ENCODE measurements at places on chromosomes 11 and 22.

- DNase-seq = no peak
Observed at GRCh38 chr22:38490915-38491314, 15.2 kb downstream of the DDX17 start.

GRCh38 chr11:33064033-33064825 is 24.9 kb downstream of the TCP11L1 start:
- DNase-seq = no peak

DNA sequence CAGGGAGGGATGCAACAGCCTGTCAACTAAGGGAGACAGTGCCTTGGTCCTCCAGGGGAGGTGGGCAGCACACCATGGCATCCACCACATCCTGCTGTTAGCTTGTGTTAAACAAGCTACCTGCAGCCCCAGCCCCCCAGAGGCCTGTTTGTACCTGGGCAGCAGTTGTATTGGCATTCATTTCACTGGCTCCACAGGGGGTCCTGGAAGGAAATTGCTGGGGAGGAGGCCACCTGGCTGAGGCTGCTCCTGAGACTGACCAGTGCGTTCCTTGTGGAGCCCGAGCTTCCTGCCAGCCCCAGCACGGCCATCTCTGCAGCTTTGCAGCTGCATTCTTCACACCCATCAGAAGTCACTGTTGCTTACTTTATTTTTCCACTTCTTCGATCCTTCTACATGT is 479.9 kb downstream of the INSC start:
- DNase-seq = no peak

- DNase-seq = no peak
Observed at GRCh38 chr11:95485115-95485900, 254.3 kb upstream of the SESN3 start.

DNA sequence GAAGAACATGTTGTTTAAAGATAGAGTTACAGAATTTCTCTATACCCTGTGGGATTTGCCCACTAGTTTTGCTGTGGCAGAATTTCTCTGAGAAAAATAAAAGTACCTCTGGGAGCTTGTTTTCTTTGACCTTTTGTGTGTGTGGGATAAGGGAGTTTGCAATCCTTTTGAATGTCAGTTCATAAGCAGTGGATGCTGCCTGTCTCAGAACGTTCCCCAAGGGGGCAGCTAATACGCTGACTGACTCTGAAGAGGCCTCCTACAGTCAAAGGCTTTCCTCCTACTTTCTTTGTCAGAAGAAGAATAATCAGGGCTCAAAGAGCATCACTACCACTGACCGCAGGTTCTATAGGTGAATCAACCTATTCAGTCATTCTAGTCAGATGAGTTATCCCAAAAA is 140.6 kb downstream of the AASDHPPT start:
- DNase-seq = no peak

GRCh38 chr22:20437613-20438426 is at the start of gene SCARF2:
TSS of gene SCARF2 (minus strand) at chr22:20437825. CDS start at chr22:20437754, 71 bp downstream.
- DNase-seq = no peak

DNA sequence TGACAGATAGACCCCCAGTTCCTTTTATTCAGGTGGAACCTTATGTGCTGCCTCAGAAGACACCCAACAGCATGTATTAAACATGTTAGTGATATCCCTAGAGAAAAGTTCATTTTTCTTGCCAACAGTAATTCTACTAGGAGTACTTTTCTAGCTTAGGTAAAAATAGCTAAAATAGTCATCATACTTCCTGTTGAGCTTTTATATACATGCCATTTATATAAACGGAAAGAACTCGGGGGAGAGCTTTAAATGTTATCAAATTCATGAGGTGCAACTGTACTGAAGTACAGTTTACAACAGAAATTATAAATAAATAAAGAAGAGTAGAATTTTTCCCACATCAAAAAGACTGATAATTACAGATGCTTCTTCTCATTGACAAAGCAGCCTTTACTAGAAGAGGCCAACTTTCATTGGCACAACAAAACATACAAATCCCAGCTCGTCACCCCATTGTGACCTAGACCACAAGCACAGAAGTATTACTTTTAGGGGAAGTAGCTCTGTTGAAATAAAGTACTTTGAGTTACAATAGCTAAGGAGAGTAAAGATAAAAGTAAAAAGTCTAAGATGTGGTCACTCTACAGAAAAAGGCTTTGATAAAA is 59.1 kb upstream of the POU2AF2 start:
- DNase-seq = no peak

GRCh38 chr11:65288706-65289536 is 25.7 kb upstream of the CDC42EP2 start:
- DNase-seq = no peak

DNA sequence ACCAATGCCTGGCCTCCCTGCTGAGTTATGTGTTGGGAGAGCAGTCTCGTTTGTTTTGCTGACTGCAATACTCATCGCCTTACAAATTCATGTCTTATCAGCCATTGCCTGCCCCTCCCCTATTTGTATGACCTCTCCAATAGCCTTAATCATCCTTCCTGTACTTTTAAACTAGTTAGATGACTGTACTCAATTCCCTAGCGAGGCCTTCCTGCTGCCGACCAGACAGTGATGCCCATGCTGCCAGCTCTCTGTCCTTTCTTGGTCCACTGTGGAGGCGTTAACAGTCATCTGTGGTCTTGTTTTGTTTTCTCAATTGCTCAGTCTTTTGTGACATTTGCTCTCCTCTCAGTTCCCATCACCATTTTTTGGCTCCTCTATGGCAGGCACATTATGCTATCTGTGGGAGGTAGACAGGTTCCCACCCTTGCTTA is 20.3 kb upstream of the YPEL1 start:
- DNase-seq = no peak

DNA sequence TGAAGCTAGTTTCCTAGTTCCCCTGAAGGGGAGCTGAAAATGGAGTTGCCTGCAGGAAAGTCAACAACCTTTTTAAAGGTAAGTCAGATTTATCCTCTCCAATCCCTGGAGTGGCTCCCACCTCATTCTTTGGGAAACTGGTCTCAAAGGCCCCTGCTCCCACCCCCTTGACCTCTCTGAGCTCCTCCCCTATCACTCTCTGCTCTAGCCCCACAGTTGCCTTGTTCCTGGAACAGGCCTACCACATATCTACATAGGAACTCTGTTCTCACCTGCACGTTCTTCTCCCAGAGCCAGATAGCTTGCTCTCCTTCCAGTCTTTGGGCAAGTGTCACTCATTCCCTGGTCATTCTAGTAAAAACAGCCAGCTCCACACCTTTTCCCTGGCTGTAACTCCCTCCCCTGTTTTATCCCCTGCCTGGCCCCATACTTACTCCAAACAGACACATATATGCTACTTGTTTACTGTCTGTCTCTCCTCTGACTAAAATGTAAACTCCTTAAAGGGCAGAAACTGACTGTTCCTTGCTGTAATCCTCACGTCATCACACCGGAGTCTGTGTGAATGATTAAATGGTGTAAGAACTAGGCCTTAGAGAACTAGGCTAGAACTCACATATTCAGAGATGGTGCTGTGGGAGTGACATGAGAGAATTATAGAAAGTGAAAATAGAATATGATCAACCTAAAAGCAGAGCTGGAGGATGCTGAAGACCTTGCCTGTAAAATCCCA is 53.3 kb downstream of the TCF20 start:
- DNase-seq = no peak

DNA sequence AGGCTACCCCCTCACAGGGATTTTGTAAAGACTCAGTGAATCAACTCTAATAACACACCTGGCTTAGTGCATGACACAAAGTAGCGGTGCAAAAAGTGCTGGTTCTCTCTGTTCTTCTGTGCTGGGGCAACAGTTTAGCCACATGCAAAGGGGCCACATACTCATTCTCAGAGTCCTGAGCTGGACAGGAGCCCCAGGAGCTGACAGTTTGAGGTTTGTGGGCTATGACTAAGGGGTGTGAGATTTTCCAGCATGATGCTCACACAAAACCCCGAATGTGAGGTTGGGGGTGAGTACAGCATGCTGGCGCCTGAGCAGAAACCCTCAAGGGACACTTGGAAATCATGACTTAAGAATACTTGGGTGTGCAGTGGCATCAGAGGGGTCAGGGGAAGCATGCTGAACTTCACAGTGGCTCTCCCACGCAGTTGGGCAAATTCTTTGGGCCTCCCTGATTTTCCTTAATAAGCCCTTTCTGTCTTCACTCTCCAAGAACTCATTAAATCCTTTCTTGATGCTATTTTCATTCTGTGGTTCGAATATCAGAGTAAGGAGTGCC is 31.0 kb downstream of the TMPRSS5 start:
- peak; percentile 22 for DNase-seq

DNA sequence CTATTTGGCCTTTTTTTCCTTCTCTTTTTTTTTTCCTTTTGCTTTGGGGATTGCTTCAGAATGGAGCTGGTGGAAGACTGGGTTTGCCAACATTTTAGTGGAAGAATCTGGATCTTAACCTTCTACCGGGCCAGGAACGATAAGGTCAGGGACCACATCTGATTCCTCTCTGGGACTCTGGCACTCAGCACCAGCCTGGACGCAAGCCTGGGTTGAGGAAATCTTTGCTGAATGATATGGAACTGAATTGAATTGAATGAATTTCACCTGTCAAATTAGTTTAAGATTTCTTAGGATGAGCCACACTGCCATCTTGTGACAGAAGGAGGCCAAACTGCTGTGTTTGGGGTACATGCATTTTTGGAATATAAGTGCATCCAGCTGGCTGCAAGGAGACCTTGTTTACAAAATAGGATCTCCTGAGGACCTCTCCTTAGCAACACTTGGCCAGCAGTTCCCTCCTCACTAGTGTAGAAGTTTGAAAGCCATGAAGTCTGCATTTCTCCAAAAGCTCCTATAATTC is 30.4 kb downstream of the TPBGL start:
- DNase-seq = no peak

- no peak for DNase-seq
Observed at GRCh38 chr22:19037282-19038163, 84.7 kb downstream of the DGCR2 start.

- no peak for DNase-seq
Observed at GRCh38 chr22:44180706-44181032, at the start of gene PARVG. TSS of gene PARVG (plus strand) at chr22:44180925. CDS start at chr22:44183330, 2,405 bp downstream.

Data from LoVo (cell line).